ENCODE measurements at places on chromosomes 7 and 10. TPM values are rescaled to one million over a fixed set of nuclear protein-coding genes. Genes with fewer than 3 reads are reported as not detected.
A peak's percentile ranks its signal among the peaks of the same experiment; 100 is the strongest.

SPDYE2B gene
- polyA plus RNA-seq = not detected

GRCh38 chr7:20304366-20304765, 26.3 kb upstream of the ITGB8 start:
- H3K4me3 ChIP-seq = no peak overlapping the region
- no peaks in the 10 kb centered on the region for H3K27me3 ChIP-seq
- no peaks in the 10 kb centered on the region for H3K36me3 ChIP-seq

PDE6C gene
- polyA plus RNA-seq = not detected

CYP26C1 gene
- not detected for polyA plus RNA-seq

ASIC3 gene
- polyA plus RNA-seq = not detected

- H3K27me3 ChIP-seq = no peaks in the 10 kb centered on the region
- H3K4me3 ChIP-seq = no peak overlapping the region
- H3K4me1 ChIP-seq = peaks cover 20% of the 10 kb centered on the region
- peak; percentile 30 for DNase-seq
- no peaks in the 10 kb centered on the region for H3K36me3 ChIP-seq
These were observed 30.4 kb upstream of the DDC start for GRCh38 chr7:50595491-50596102.

DNA sequence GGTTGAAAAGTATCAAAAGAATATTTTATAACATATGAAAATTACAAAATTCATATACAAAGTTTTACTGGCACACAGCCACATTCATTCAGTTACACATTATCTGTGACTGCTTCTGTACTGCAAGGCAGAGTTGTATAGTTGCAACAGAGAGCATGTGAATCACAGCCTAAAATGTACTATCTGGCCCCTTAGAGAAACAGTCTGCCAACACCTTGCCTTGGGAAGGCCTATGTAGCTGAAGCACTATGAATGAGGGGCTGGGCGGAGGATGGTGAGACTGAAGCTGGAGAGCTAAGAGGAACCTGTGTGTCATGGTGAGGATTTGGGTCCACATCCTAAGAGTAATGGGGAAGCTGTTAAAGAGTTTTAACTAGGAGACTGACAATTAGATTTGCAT, 35.7 kb downstream of the PDZD8 start:
- DNase-seq = no peak
- H3K4me3 ChIP-seq = no peak overlapping the region
- H3K4me1 ChIP-seq = peaks cover 12% of the 10 kb centered on the region
- H3K27me3 ChIP-seq = no peaks in the 10 kb centered on the region
- no peak overlapping the region for H3K27ac ChIP-seq

Data from CD4-positive, CD25-positive, alpha-beta regulatory T cell (primary cell).